PC-3 (cell line): ENCODE measurements at places on chromosomes 5 and 9.

GRCh38 chr5:97735209-97735608 is 552.2 kb upstream of the RIOK2 start:
- peak; percentile 85 for DNase-seq

DNA sequence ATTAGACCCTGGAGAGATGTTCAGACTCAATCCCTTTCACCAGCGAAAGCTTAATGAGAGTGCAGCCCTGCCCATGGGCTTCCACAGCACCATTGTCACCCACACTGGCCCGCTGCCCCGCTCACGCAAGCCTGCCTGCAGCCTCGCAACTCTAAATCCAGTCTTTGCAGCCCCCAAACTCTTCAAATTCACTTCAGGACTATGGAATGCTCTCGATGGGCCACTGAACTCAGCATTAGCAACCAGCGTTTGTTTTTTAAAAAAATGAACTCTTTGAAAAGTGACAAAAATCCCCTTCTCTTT is 17.1 kb downstream of the DCANP1 start:
- no peak for DNase-seq

- DNase-seq = no peak
Observed at GRCh38 chr5:127153521-127153920, 80.2 kb upstream of the C5orf63 start.

DNA sequence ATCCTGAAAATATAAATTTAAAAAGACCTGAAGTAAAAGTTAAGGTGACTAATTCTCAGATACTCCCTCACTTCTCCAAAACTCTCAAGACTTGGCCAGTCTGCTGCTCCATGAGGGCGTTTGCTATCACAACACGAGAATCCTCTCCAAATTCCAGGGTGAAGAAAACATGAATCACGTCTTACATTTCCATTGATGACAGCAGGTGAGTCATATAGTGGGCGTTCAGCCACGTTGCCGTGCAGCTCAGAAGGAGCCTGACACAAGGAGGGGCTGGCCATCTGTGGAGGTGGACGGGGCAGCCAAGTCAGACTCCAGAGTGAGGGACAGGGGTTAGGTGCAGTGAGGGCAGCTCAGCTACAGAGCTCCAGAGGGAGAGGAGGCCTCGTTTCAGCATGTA is 555.1 kb upstream of the ADAMTS16 start:
- peak; percentile 59 for DNase-seq
